Activated gamma-delta T cell (primary cell): ENCODE measurements at places on chromosomes 1 and 21.

- DNase-seq = no peak
Measured at GRCh38 chr1:145824499-145824842, 471 bp downstream of the POLR3C start.

GRCh38 chr1:182394055-182394775 is 2.6 kb upstream of the GLUL start:
- DNase-seq = no peak

DNA sequence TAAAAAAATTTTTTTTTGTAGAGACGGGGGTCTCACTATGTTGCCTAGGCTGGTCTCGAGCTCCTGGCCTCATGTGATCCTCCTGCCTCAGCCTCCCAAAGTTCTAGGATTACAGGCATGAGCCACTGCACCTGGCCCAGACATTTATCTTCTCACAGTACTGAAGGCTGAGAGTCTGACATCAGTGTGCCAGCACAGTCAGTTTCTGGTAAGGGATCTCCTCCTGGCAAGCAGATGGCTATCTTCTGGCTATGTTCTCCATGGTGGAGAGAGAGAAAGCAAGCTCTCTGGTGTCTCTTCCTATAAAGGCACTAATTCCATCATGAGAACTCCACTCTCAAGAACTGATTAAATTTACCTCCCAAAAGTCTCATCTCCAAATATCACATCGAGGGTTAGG is 57.8 kb upstream of the C1orf185 start:
- DNase-seq = no peak

GRCh38 chr1:214683621-214684020 is 80.6 kb downstream of the CENPF start:
- no peak for DNase-seq

GRCh38 chr1:201726700-201727099 is 102.3 kb upstream of the IPO9 start:
- no peak for DNase-seq

DNA sequence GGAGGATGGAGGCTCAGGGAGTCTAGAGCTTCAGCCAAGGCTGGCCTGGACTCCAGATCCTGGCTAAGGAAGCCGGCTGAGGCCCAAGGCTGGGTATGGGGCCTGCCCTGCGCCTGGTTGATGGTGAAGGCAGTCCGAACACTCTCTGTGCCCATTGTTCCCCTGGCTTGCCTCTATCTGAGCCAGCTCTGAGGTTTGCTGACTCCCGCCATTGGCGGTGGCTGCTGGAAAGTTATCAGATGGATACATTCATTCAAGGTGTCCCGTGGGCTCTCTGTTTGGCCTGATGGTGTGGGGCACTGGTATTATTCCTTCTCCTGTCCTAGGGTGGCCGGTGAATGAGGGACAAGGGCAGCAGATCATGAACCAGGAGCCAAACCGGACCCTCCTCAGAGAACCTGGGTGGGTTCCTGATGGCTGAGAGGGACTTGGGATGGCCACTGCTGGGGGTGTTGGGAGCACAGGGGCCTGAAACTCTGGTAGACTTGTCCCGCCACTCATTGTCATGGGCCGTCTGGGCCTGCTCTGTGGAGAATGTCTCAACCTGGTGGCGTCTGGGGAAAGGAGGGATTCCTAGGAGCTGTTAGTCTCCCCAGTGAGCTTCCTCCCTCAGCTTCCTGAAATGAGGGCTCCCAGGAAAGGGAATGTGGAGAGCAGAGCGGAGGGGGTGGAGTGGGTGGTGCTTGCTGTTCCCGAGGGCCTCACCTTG is 22.2 kb downstream of the SLC26A9 start:
- no peak for DNase-seq

DNA sequence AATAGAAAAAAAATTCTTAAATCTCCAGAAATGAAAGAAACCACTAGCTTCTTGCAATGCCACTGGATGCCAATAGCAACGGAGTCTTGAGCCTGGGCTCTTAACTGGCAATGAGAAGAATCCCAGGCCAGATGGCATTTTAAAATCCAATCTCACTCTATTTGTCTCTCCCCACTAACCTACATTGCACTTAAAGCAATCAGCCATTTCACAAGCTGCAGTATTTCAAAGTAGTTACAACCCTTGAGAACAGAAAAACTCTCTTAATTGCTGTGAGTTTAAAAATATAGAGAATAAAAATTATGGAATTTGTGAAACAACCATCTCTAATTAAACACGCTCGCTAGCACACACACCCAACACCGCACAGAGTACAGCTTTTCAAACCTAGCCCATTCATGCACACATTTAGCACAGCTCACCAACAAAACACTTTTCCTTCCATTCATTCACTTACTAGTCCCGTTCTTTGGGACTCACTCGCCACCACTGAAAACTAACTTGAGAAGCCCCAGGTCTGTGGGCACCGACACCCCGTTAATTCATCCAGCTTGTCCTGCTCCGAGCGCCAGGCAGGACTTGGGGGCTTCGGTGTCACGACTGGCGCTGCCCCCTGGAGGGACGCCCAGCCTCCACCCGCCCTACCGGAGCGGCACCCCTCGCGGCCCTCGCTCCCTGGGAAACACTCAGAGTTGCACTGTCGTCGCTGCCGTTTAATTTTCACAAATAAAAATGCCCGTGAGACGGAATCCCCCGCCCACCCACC is 1.0 kb downstream of the DDAH1 start:
- no peak for DNase-seq

DNA sequence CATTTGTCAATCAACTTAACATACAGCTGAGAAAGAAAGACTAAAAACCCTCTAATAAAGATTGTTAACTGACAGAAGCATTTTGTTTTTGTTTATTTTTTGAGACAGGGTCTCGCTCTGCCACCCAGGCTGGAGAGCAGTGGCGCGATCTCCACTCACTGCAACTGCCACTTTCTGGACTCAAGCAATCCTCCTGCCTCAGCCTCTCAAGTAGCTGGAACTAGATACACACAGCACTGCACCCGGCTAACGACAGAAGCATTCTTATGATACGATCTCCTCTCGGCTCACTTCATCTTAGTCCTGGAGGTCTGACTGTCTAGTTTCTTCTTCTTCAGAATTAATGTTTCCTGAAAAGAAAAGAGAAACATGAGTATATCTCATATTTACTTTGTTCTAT is 23.5 kb downstream of the RSPH1 start:
- no peak for DNase-seq

DNA sequence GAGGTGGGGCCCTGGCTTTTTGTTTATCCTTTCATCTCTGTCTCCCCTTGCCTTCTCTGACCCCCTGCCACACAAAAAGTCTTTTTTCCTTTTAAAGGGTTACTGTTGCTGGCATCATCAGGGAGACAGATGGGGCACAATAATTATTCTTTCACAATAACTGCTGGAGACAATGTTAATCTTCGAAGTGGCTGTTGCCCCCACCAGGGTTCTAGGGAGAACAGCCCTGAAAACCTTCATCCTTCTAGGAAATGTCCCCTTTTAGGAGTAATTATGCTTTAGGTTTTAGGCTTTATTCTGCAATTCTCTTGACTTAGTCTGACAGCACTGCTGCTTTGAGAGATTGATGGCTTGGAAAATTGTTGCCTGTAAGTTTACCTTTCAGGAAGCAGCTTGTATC is 150.0 kb downstream of the NOS1AP start:
- no peak for DNase-seq

- DNase-seq = peak; percentile 38
Measured at GRCh38 chr21:44653656-44654575, 543 bp downstream of the KRTAP12-4 start.

DNA sequence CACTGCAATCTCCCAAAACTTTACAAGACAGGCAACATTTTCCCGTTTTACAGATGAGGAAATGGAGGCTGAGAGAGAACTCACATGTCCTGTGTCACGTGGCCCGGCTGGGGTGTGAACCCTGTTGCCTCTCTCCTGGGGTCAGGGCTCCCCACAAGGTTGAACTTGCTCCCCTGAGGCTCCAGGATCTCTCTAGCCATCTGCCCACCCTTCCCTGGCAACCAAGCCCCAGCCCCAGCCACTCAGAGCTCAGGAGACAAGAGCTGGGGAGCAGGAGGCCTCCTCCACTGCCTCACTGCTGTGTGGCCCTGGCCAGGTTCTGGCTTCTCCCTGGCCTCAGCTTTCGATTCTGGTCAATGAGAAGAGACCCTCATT is 11.8 kb downstream of the LAPTM5 start:
- DNase-seq = no peak

DNA sequence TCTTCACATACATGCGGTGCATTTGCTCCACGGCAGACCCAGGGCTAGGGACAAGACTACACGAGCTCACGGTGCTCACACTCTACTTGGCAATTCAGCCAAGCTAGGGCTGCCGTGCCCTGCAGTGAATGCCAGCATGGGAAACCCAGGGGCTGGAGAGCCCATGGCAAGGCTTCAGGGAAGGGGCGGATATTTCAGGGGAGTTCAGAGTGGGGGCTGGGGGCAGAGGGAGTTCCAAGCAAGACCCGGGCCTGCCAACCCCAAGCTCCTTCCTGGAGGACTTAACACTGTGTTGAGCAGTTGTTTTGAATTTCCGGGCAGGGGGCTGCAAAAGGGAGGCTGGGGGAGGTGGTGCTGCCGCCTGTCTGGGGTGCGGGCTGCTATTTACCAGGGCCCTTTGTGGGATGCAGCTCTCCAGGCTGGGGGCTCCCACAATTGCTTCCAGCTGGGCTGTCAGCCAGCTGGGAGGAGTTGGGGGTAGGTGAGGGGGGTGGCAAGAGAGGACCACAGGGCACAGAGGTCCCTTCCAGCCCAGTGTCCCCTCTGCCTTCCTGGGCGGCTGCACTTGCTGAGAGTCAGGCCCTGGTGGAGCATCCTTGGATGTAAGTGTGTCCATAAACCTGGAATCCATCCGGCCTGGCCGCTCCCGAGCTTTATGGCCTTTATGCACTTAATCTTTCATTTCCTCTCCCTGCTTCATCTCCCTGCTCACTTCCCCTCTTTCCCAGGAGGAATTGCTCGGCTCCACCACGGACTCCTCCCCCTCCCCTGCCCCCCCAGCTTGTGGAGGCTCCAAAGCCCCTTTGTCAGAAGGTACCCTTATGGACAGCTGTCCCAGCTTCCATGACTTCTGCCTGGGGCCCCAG is 55.8 kb upstream of the SSBP3 start:
- DNase-seq = no peak

GRCh38 chr21:19850157-19850556 is 1148.1 kb upstream of the NCAM2 start:
- DNase-seq = no peak

DNA sequence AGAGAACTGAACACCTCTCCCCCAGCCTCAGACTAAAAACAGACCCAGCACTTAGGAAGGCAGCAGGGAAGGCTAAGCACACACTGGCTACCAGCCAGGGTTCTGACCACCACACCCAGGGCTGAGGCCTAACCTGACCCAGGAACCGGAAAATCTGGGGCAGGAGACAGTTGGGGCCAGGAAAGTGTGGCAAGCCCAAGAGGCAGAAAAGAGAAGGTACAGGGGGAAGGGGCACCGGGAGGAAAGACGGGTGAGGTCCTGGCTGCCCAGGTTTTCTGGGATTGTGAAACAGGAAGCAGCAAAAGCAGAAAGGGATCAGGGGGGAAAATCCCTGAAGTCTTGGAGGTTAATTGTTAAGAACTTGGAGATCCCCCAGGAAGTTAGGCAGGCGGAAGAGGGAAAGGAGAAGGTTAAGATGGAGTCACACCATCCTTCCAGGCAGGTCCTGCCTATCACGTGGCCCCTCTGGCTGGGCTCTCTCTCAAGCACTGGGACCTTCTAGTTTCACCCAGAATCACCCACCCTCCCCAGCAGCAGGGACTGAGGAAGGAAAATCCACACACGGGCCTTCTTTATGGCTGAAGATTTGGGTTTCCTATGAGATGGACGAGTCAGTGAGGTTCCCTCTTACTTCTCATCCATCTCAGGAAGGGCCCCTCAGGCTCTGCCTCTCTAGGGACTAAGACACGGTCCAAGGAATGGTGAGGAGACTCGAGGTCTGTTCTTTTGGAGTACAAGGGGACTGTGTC is 2.6 kb downstream of the HDGF start:
- DNase-seq = no peak

GRCh38 chr1:17907999-17908398 is 152.9 kb downstream of the ACTL8 start:
- DNase-seq = no peak

DNA sequence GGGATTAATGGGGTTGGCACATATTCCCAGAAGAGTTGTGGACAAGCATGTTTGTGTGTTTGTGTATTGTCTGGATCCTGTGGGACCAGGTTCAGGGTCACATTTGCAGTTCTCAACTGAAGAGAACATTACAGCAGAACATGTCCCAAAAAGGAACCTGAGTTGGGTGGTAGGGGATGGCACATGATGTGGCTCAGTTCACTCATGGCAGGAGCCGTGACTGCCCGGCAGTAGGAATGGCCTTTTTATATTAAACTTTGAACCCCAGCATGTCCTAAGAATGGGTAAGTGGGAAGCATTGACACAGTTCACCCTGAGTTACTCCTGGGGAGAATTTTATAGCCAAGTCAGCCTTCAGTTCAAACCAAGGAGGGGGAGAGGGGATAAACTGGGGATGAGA is 41.3 kb downstream of the CXADR start:
- no peak for DNase-seq

GRCh38 chr1:52054496-52055065 is 410 bp downstream of the TXNDC12 start:
- DNase-seq = no peak

DNA sequence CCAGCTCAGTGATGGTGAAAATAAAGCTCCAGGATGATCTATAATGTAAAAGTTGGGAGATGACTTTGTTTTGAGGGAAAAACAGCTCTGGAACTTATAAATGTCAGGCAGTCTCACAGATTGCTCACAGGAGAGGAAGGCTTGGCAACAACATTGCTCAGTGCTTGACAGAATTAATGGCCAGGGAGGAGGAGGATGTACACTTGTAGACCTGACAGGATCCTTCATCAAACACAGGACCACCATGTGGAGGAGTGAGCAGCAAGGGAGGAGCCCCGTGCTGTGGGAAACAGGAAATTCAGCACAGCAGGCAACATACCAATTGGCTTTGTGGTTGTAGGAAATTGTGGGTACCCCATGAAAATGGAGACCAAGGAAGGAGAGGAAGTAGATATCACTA is 291.8 kb upstream of the CAMK1G start:
- DNase-seq = no peak

- DNase-seq = no peak
Measured at GRCh38 chr1:165650981-165651625, 20.1 kb downstream of the MGST3 start.

DNA sequence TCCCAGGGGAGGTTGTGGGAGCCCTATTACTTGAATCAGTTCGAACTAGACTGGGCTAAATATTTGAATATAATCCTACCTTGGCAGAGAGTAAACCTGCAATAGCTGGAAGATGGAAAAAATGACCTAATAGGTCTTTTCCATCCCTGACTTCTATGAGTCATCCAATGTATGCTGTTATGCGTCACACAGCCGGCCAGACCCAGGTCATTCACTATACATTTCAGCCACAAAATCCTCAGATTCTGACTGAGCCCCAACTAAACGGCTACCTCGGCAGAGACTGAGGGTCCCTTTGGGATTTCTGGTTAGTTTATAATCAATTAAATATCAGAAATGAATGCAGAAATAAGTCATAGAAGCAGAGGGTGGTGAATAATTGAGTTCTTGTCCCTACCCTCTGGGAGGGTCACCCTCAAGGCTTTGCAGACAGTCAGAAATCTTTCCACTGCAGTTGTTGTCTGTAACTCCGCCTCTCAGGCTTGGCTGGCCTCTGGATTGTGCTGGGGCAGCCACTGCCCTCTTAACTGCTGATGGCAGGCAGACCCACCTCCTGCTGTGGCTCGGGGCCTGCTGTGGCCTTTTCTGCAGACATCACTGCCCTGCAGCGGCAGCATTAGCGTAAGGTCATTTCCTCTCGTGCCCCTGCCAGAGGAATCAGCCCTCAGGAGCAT is 240.5 kb downstream of the TGFB2 start:
- no peak for DNase-seq

- no peak for DNase-seq
Measured at GRCh38 chr1:112878321-112878720, 77.7 kb downstream of the SLC16A1 start.
